Caki2 (cell line): ENCODE measurements at places on chromosomes 1 and 21.

DNA sequence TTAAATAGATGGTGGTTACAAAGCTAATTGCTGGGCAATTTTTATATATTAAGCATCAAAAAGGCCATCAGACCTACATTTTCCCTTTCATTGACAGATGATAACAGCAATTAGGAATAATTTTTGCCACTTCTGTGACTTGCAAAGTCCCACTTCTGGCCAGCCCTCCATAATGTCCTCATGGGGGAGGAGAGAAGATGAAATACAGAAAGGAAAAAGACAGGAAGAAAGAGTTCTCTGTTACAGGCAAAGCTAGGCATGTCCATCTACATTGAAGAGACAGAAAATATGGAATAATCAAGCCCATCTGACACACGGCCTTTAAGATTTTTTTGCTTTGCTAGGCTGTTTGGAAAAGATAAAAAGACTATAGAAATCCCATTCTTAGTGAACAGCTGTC is 108.0 kb downstream of the ENAH start:
- no peak for DNase-seq

DNA sequence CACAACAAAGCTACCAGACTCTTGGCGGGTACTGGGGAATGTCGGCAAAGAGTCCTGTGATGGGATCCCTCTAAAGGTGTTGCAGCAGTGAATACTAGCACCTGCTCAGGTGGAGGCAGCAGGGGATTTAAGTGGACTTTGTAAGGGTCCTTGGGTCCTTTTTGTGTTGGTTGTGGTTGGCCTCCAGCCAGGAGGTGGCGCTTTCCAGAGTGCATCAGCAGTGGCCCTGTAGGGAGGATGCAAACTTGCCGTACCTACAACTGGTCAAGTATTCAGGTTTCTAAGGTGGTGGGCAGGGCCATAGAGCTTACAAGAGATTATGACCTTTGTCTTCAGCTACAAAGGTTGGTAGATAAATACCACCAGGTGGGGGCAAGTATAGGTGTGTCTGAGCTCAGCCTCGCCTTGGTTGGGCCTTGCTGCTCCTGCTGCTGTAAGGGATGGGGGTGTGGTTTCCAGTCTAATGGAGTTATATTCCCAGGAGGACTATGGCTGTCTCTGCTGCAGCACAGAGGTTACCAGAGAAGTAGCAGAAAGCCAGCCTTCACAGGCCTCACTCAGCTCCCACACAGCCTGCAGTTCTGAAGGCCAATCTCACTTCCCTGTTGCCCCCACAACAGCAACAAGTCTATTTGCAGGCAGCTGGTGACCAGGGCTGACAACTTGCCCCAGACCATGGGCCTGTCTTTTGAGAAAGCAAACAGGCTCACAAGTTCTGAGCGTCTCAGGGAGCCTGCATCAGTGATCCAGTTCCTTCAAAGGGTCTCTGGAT is 7.3 kb downstream of the OR2M5 start:
- DNase-seq, result no peak

GRCh38 chr1:6188466-6188865 is 8.3 kb upstream of the CHD5 start:
- DNase-seq, result no peak

GRCh38 chr1:110207831-110208230 is 2.3 kb upstream of the KCNC4 start:
- DNase-seq, result peak; percentile 30

DNA sequence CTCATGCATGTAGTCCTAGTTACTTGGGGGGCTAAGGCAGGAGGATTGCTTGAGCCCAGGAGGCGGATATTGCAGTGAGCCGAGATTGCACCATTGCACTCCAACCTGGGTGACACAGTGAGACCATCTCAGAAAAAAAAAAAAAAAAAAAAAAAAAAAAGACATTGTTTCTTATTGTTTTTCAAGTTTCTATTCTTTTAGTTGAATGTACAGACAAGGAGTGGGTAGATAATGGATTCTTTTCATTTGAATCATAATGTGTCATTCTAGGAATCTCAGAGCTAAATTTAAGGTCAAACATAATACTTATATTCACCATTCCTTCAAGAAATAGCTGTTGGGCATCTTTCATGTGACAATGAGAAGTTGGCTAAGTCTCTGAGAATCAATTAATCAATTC is 157.0 kb upstream of the C21orf91 start:
- no peak for DNase-seq

- peak; percentile 80 for DNase-seq
Observed at GRCh38 chr1:55310505-55310971, 95.4 kb upstream of the USP24 start.
